ENCODE measurements at places on chromosomes 3 and 15. TPM values are rescaled to one million over a fixed set of nuclear protein-coding genes. Genes with fewer than 3 reads are reported as not detected.

DNA sequence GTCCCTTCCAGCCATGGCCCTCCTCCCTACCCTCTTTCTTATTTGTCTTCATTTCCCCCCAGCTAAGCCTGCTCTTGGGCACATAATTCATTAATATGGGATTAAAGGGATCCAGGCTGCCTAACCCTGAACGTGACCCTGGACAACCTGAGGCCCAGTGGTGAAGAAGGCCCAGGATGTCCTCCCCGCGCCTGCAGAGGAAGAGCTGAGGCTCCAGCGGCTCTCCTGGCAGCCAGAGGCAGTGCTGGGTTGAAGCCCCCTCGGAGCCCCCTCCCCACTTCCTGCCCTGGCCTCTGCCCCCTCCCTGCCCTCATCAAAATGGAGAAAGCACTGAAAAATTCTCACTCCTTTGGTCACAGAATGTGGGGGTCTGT is 96.5 kb upstream of the ATP2B2 start:
- DNase-seq, result no peak

GRCh38 chr3:143332026-143332425 is 212.5 kb downstream of the CHST2 start:
- no peak for DNase-seq

DNA sequence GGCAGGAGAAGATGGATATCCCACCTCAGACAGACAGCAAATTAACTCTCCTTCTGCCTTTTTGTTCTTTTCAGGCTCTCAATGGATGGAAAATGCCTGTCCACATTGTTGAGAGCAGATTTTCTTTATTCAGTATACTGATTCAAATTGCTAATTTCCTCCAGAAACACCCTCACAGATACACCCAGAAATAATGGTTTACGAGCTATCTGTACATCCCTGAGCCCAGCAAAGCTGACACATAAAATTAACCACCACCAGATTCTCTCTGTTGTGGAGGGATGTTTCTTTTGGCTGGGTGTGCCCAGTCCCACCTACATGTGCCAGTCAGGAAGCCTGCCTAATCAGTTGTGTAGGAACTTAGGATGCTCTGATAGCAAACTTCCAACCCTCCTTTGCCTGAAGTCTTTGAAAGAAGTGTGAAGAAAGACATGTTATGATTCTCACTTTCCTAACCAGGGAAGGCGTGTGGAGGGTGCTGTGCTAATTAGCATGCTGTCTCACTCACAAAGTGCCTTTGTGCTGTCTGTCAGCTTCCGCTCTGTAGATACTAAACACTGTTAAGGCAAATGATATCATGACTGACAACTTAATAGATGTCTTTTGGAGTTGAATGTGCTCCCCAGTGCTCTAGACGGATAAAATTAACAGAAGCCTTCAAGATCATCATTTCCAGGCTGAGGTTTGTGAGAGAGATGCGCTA is 208.5 kb downstream of the CLSTN2 start:
- DNase-seq, result no peak

GRCh38 chr15:90189781-90190467 is 11.2 kb upstream of the SEMA4B start:
- DNase-seq, result no peak

DNA sequence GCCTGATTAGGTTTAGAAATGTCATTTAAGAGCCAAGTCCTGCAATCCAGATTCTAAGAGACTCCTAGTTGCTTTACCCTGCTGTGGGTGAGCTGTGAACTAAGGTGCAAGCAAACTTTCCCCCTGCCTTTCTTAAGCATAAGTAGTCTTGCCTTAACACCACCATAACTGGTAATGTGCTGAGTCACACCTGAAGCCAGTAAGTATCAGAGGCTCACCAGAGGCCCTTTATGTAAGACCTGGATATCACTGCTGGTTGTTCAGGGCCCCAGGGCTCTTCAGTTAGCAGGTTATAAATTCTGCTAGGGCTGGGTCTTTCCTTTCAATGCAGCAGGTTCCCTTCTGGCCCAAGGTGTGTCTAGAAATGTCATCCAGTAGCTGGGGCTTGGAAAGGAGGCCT is 509.9 kb downstream of the VGLL3 start:
- DNase-seq, result no peak

- DNase-seq, result no peak
Measured at GRCh38 chr3:195194559-195195206, 76.3 kb downstream of the XXYLT1 start.

DNA sequence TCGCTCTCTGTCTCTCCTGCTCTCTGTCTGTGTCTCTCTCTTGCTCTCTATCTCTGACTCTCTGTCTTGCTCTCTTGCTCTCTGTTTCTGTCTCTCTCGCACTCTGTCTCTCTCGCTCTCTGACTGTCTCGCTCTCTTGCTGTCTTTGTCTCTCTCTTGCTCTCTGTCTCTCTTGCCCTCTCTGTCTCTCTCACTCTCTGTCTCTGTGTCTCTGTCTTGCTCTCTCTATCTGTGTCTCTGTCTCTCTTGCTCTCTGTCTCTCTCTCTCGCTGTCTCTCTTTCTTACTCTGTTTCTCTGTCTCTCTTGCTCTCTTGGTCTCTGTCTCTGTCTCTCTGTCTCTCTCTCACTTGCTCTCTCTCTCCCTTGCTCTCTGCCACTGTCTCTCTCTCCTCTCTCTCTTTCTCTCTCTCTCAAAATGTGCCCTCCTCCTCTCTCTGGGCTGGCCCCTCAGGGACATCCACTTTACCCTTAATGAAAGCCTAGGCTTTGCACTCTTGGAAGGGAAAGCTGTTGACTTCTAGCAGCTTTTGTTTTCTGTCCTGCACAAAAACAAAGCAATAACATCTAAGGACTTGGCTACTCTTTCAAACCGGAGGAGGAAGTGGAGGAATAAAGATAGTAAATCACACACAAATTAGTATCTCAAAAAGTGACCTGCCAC is 73.9 kb upstream of the NR2E3 start:
- no peak for DNase-seq

DNA sequence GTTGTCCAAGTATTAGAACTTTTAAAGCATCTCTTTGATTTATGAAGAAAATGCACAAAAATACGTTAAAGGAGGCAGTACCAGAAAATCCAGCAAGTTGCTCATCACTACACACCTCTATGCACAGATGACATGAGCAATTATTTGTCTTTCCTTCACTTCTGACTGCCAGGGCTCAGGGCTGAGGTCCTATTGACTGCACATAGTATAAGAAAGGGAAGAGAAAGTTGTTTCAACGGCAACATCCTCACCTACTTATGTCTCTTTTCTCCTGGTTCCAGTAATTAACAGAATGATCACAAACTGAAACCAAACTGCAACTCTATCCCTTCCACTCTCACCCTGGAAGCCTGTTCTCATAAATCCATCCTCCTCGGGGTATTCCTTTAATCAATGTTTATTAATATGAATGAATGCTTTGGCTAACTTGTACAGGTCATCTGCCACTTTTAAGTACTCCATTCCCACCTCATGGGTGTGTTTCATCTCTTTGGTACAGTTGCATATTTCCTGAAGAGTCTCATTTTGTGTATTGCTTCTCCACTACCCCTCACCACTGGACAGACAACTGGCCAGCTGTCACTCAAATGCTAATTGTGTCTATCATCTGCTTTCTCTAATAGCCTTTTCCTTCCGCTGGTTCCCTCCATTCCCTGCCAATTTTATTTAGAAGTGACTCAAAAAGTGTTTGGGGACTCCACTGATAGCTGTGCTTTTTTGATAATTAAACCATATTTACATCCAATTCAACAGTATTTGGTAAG is 34.5 kb downstream of the RAB27A start:
- DNase-seq, result no peak

DNA sequence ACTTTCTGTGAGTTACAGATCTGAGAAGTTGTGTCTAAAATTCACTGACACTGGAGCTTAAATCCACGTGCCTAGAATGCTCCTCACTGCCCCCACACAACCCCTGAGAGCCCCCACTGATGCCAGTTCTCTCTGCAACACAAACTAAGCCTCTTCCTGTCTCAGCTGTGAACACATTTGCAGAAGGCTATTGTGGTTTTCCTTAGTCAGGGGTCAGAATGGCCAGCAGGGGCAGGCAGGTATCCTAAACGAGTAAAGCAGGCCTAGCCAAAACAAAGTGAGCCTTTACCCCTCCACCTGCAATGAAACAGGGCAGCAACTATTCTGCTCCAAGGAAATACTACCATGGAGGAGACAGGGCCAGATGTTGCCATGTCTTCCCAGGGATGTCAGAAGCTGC is 78.6 kb downstream of the FHIT start:
- no peak for DNase-seq

The AMIGO3 gene
- not detected for total RNA-seq

The MORC1 gene
- total RNA-seq, result not detected

The SERPINI2 gene
- total RNA-seq, result 1.8 TPM

DNA sequence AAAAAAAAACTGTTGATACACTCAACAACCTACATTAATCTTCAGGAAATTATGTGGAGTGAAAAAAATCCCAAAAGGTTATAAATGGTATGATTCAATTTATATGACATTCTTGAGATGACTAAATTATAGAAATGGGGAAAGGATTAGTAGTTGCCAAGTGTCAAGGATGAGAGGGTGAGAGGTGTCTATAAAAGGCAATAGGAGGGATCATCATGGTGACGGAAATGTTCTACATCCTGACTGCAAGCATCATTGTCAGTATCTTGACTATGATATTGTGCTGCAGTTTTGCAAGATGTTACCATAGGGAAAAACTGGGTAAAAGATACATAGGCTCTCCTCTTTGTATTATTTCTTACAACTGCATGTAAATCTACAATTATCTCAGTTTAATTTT is 125.6 kb downstream of the FRMD5 start:
- no peak for DNase-seq

DNA sequence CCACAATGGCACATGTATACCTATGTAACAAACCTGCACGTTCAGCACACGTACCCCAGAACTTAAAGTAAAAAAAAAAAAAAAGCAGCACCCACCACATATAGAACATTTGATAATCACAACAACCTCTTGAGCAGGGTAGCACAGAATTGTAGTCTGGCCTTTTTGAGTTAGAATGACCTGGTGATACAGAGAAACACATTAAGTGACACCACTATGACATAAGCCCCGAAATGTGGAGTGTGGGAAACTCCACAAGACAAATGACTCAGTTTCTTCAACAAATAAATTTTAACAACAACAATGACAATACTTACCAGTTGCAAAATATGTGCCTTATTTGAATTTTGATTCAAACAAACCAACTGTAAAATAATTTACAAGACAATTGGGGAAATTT is 46.4 kb downstream of the DRD3 start:
- DNase-seq, result no peak

- DNase-seq, result no peak
Measured at GRCh38 chr3:40637906-40638305, 113.1 kb downstream of the ZNF621 start.

The TNFSF10 gene
- 52.2 TPM for total RNA-seq

DNA sequence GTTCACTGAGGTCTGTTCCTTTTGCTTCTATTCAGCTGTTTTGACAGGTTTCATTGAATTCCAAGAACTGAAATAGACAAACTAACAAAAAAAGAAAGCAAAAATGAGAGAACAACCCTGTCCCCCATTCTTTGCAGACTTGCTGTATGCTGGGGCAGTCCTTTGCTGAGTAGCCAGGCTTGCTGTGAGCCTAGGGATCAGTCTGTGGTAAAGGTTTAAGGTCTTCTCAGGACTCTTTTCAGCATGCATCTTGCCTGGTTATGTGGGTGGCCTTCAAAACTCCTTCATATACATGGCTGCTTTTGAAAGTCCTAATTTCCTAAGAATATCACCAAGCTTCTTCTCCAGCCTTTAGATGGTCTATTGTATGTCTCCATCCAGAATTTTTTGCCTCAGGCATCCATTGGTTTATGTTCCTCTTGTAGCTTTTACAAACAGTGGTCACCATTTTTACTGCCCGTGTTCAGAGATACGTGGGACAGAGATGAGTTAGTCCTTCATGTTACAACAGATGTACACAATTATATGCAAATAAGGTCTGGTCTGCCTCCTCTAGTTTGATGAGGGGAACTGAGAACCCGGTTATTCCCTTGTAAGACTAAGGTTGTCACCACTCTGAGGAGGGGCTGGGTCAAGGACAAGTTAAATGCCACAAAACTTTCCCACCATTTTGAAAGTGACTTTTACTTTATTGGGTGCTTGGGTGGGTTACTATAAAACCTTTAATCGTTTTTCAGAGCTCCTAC is 41.4 kb downstream of the SACM1L start:
- no peak for DNase-seq

GRCh38 chr15:86355801-86356200 is 276.1 kb downstream of the AGBL1 start:
- DNase-seq, result peak; percentile 11

GRCh38 chr3:47225310-47225906 is 57.2 kb downstream of the KIF9 start:
- no peak for DNase-seq

The TTC23 gene
- total RNA-seq, result 19.4 TPM

DNA sequence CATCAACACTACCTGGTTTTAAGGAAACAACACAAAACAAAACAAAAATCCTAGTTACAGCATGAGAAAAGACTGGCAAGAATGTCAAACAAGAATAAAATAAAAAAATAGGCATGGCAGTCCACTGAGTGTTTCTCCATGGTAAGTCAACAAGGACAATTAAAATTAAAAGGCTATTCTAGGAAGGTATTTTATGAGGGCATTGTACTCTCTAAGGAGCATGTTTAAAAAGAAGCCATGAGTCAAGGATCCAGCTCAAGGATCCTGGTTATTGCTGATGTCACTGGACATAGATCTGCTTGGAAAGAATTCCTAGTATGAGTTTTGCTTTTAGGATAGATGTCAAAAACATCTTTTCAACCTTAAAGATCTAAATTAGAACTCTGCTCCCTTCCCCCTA is 106.7 kb downstream of the MYO5A start:
- no peak for DNase-seq

- no peak for DNase-seq
Measured at GRCh38 chr3:192373586-192373985, 353.8 kb downstream of the FGF12 start.

The BCHE gene
- 13.7 TPM for total RNA-seq

DNA sequence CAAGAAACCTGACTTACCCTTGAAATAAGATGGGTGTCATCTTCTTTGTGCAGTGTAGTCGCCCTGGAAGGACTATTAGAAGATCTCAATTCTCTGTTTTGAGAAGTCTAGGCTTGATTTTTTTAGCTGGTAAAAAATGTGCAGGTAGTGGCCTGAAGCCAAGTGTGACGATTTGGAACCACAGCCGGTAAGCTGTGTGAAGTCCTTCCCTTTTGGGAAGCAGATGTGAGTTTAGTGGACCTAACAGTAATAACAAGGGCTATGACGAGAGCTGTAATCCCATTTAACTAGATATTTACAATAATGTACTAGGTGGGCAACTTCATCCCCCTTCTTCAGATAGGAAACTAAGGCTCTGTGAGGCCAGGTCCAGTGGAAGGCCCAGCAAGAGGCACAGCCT is 81.7 kb upstream of the MYZAP start:
- no peak for DNase-seq

DNA sequence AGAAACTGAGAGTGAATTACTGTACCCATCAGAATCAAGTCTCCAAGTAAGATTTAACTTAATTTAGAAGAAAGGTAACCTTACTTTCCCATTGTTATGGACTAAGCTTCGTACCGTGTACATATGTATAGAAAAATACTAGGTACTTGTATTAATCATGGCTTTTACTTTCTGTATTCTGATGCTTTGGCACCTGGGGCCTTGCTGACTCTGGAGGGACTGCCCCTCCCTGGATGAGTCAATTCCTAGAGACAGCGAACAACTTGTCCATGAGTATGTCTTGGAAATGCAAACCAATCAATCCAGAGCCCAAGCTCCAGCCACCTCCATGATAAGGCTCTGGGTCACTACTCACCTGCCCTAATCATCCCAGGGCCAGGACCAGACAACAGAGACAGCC is 50.0 kb upstream of the DGKG start:
- no peak for DNase-seq

The FMN1 gene
- 45.2 TPM for total RNA-seq
